Stimulated activated memory B cell treated with anti-CD40 and anti-IgM and Interleukin-4, amounts not matched to agents 10 μg/mL and 1 μg/mL and 100 μg/mL, for 72 hours (primary cell): ENCODE measurements at places on chromosomes 16 and 17.

DNA sequence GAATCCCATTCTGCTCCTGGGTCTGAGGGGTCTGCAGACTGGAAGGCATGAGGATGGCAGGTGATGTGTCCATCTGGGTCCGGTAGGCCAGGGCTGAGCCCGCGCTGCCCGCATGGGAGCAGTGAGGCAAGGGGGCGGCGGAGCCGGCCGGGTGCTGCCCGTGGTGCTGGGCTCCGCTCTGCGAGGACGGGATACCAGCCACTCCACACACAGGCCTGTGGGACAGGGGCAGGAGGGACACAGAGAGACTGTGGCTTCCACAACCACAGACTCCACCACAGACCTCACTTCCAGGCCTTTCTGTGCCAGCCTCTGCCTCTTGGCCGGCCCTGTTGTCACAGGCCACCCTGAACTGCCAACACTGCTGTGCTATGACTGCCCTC lies 25.4 kb downstream of the MAP1LC3B start:
- no peak for ATAC-seq

- no peak for ATAC-seq
These were observed 1.4 kb upstream of the PRDM7 start for GRCh38 chr16:90078579-90078895.

- ATAC-seq: no peak
These were observed 227.6 kb upstream of the ASIC2 start for GRCh38 chr17:33520426-33521330.

DNA sequence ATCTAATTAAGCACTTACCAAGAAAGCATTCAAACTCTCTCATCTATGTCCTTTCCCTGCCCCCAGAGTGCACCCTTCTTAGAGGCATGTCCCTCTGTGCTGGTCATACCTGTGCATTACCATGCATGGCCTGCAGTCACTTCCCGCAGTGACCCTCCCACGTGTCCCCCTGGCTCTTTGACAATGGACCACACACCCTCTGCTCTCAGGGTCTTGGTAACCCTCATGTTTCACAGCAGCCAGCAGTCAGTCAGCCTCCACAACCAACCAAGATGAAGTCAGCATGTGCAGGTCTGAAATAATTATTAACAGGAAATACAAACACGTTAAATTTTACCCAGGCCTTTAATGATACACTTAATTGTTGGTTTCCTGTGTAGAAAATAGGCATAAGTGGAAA lies 10.1 kb downstream of the KRT33A start:
- no peak for ATAC-seq

DNA sequence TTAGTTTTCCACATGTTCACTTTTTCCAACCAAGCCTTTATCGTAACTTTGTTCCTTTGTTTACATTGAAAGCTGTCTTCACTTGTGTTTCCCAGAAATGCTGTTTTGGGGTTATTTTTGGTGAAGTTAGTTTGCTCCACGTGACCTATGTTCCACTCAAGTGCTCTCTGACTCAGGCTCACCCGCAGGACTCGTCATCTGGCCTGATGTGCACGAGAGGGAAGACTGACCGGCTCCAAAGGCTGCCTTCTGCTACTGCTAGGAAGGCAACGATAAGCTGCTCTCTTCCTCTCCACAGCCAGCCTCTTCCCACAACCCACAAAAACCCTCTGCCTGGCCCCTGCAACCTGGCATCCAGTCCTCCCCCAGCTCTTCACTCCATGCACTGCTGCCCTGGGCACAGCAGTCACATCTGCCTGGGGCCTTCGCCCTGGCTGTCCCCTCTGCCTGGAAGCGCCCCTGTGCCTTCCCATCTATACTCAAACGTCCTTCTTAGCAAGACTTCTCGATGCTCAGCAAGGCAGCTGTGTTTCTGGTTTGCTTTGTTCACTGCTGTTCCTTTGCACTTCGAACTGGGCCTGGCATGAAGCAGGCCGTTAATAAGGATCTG lies 28.0 kb downstream of the ZCCHC14 start:
- peak; percentile 88 for ATAC-seq

- ATAC-seq: no peak
These were observed 12.4 kb downstream of the CHMP1A start for GRCh38 chr16:89645122-89645521.
